ENCODE measurements at places on chromosomes 7 and 10.

DNA sequence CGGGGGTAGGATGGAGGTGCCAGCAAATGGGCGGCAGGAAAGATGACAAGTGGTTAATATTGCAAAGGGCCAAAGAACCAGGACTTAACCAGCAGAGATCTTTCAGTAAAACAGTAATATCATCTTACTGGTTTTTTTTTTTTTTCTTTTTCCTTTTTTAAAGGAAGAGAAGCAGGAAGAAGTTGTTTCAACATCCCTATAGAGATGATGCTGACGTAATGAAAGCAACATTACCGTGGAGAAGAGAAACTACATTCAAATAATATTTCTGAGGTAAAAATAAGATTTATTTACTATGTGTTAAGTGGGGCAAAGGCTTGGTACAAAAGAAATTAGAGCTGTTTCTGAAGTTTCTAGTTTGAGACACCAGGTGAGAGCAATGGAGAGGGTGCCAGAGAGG lies 11.0 kb downstream of the MINDY3 start:
- no peak for DNase-seq

- DNase-seq, result no peak
Observed at GRCh38 chr10:42785759-42786158, 3.2 kb downstream of the BMS1 start.

DNA sequence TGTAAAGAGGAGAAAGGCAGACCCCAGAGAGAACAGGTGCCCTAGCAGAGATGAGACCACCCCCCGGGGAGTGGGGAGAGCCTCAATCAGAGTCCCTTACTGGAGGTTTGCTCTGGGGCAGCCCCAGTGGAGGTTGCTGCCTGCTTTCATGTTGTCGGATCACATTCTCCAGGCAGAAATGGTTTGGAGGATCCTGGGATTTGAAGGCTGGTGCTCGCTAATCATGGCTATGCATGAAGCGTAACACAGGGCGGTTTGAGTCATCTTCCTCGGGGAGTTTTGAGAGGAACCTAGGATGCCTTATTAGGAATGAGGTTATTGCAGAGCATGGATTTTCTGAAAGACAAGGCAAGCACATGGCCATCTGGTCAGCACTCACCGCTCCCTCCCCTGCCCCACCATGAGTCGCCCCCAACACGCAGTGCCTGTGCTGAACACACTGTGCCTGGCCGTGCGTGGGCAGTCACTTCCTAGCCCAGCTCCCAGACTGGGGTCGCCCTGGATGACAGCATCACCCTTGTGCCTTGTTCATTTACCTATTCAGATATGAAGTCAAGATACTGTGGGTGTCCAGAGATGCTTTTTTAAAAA lies 319.9 kb downstream of the DPP6 start:
- DNase-seq, result no peak

DNA sequence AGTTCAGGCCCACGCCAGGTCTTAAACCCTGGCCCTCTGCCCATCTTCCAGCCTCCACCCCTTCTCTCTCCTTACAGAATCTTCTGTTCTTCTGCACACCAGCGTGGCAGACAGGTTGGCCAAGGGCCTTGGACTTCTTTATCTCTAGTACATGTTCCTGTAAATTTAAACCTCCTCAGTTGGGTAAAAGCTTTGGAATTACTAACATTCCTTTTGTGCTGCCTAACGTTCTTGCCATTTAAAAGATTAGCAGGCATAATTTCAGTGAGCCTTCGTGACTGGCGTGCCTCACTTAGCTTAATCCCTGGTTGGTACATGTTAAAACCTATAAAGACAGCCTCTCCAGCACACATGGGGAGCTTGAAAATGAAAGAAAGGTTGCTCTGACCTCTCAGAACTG lies 192.2 kb downstream of the CUX1 start:
- no peak for DNase-seq

DNA sequence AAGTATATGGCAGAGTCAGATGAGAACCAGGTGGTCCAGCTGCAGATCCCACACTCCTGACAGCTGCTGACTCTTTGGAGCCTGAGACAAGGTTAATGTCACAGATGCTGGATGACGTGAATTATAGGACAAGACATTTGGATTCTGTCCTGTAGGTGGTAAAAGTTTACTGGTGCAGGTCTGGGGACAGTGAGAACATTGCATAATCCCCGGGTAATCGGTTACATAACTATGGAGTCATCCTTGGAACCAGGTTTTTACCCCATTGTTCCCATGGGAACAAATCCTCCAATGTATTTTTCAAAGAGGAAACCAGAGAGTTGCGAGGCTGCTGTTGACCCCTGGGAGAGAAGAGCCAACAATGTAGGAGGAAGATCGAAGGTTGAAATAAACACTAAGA lies 27.5 kb upstream of the ZCCHC24 start:
- no peak for DNase-seq

DNA sequence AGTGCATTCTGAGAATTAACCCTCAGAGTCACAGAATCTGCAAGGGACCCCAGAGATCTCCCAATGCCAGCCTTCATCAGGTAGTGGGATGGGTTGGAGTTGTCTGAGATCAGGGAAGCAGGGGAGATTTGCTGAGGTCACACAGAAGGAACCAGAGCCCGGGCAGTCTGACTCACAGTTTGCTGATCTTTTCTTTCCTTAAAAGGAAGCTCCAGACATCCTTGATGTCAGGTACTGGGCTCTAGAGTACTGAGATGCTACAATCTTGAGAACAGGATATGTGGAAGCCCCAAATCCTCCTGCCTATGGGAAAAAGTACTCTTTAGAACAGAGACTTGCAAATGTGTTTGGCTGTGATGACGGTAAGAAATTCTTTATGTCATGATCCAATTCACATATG lies 706 bp downstream of the TBATA start:
- DNase-seq, result no peak

DNA sequence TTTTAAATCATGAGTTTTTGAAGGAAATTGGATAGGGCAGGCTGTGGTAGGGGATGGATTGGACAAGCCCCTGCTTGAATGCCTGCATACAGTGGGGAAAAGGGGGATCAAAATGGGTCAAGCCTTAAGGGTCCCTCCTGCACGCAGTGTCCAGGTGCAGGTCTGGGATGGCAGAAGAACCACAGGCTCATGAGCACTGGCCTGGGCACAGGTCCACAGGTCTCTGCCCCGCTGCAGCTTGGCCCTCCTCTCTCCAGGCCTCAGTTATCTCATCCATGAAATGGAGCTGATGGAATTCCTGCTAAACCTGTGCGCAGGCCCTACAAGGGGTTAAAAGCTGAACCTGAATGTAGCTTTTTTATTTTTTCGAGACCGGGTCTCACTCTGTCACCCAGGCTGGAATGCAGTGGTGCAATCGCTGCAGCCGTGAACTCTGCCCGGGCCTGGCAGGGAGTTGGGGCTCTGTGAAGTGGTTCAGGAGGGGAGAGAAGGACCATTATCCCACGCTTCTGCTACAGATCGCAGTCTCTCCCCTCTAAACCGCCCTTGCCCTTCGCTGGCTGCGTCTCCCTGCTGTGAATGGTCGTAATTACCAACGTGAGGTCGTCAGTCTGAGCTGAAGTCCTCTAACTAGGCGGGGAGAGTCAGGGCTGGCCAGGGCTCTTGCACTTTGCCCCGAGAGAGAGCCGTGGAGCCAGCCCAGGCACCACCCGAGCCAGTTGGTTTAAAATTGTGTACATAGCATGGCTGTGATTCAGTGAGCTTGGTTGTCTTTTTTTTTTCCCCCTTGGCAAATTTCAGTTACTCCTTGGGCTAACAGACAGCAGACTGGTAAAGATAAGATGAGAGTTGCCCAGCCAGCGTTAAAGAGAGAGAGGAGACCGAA lies 77.5 kb upstream of the GTF2I start:
- DNase-seq, result no peak

DNA sequence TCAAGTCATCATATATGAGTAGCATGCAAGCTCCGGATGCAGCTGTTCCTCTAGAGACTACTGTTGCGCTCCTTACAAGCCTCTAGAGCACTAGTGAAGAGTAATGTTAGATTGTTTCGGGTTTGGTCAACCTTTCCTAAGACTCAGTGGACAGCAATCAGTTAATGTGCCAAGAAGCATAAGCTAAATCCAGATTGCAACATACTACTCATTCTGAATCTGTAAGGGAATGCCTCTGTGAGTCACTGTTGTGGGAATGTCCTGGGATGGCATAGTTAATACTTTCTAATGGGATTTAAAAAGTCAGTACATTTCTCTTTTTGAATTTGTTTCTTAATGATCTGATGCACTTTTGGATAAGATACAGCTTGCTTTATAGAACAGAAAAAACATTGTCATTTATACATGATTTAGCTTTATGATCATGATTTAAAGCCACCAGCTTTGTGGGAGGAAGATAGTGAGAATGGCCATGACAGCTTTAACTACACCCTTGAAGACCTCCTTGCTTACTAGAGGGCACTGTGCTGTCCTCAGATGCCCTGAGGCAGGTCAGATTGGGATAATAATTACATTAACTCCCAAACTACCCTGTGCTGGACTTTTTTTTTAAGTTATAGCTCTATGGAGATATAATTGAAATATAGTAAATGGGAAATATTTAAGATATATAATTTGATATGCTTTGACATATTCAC lies 138.4 kb downstream of the SDK1 start:
- no peak for DNase-seq

DNA sequence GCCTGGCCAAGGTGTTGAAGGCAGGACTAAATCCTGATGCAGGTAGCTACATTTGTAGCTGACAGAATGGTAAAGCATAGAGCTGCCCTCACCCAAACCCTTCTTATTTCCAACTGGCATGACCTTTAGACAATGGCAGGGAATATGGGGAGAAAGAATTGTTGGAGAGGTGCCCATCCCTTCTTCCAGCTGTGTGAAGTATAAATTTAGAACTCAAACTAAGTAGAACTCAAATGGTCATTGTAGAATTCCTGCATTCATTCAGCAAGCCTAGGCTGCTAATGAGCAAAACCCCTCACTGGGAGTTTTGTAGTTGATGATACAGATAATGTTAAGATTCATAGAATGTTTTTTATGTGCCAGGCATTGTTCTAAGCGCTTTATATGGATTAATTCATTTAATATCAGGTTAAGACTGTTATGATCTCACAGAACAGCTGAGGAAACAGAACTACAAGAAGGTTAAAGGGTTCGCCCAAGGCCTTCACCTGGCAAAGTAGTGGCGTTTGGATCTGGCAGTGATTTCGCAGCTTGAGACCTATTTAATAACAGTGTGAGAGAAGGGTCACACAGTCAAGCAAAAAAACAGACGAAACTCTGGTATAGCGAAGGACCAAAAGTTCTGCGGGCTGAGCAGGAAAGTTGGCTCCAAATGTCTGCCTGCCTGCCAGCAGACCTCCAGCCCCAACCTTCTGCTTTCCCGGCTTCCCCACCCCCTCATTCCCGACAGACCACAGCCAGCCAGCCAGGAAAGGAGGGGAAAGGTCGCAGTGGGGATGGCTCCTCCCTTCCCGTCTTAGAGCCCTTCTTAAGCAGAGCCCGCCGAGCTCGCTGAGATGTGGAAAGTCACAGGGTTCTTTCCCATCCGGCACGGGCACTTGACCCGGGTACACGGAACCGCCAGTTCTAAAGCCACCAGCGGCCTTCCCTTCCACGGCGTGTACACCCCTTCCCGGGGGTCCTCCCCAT lies 1.6 kb upstream of the HILPDA start:
- peak; percentile 28 for DNase-seq

DNA sequence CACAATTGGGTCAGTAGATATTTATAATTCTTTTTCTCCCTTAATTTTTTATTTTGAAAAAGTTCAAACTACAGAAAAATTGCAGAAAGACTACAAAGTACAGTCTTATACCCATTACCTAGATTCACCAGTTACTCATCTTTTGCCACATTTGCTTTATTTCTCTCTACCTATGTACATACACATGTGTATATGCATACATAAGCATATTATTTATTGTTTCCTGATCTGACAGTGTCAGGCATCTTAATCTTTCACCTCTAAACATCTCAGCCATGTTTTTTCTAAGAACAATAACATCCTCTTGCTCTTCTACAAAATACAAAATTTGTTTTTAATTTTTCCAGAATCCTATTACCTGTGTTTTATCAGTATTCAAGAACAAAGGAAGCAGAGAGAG lies 68.4 kb upstream of the OIT3 start:
- no peak for DNase-seq

GRCh38 chr7:119571666-119572065 lies 701.3 kb upstream of the KCND2 start:
- no peak for DNase-seq

DNA sequence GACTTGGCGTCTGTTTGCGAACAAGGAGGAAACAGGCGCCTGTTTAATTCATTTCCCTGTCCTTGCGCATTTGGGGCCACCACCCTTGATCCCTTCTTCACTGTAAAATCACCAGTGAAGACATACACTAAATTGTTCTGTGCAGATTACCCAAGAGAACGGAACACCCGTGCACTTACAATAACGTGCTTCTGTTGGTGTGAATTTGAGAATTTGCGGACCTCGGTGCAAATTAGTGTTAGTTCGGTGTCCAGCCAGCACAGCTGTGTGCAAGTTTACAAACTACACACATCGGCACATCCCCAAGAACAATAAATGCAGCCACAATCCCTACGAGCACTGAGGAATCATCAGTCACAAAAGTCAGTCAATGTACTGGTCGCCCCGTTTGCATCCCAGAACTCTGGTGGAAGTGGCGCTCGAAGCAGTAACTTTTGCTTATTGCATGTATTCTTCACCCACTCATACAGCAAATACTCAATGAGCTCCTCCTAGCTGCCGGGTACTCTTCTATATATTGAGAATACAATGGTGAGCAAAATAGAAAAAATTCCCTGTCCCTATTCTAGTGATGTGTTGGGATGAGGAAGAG lies 786 bp upstream of the CNOT4 start:
- DNase-seq, result peak; percentile 19

- no peak for DNase-seq
Observed at GRCh38 chr10:14200698-14201544, 129.8 kb downstream of the FRMD4A start.

DNA sequence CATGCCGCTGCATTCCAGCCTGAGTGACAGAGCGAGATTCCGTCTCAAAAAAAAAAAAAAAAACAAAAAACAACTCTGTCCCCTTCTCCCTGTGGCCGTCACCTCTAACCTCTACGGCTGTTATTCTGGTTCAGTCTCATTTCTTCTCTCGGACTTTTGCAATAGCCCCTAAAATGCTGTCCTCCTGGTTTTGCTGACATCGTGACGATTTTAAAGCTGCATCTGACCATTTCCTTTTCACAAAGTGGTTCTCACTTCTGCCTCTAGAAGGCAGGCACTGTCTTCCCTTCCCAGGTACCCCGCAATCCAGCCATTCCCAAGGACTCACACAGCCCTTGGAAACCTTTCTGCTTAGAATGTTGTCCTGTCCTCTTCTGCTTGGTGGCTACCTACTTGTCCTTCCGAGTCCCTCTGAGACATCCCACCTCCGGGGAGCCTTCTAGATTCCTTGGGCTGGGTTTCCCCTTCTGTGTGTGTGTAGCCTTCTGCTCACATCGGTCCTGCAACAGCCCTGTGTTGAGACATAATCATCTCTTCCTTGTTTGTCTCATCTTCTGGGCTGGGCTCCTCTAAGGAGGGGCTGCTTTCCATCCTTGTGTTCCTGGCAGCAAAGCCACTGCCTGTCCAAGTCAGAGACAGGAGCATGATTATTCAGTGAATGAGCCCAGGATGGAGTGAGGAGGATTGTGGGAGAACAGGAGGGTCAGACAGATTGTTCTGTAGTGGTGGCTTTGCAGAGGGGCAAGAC lies 83.1 kb downstream of the GRK5 start:
- no peak for DNase-seq

- DNase-seq, result no peak
Observed at GRCh38 chr7:142554560-142555532, 194.4 kb upstream of the PRSS1 start.

Measured in hippocampal formation (tissue), 2 donors.